Activated CD8-positive, alpha-beta T cell treated with anti-CD3 and anti-CD28 coated beads for 36 hours (primary cell): ENCODE measurements at places on chromosomes 12 and 14.

GRCh38 chr14:93906341-93907329 is 20.5 kb upstream of the FAM181A start:
- H3K36me3 ChIP-seq = no peaks in the 10 kb centered on the region
- DNase-seq = peak; percentile 82
- no peaks in the 10 kb centered on the region for H3K4me1 ChIP-seq
- H3K27ac ChIP-seq = no peak overlapping the region
- no peaks in the 10 kb centered on the region for H3K27me3 ChIP-seq

DNA sequence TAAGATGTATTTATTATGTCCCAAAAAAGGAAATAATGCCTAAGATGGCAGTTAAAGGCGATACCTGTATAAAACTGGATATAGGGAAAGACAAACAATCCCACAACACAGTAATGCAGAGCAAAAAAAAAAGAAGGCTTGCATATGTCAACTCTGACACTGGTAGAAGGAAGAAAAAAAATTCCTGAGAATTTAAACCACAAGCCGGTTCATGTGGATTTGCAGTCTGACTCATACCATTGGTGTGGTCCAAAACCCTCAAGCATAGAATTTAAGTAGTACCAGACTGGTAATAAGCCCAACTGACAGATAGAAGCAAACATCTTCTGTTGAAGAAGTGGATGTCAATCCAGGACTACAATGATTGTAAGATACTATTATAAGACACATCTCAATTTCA is 7.2 kb downstream of the DNAI7 start:
- H3K4me3 ChIP-seq = no peak overlapping the region
- peaks cover 19% of the 10 kb centered on the region for H3K4me1 ChIP-seq
- no peak overlapping the region for H3K27ac ChIP-seq
- no peaks in the 10 kb centered on the region for H3K36me3 ChIP-seq
- no peaks in the 10 kb centered on the region for H3K27me3 ChIP-seq

GRCh38 chr14:101173698-101174521 is 270.4 kb upstream of the RTL1 start:
- no peaks in the 10 kb centered on the region for H3K4me1 ChIP-seq
- H3K36me3 ChIP-seq = no peaks in the 10 kb centered on the region
- DNase-seq = no peak
- peaks cover 13% of the 10 kb centered on the region for H3K27me3 ChIP-seq

DNA sequence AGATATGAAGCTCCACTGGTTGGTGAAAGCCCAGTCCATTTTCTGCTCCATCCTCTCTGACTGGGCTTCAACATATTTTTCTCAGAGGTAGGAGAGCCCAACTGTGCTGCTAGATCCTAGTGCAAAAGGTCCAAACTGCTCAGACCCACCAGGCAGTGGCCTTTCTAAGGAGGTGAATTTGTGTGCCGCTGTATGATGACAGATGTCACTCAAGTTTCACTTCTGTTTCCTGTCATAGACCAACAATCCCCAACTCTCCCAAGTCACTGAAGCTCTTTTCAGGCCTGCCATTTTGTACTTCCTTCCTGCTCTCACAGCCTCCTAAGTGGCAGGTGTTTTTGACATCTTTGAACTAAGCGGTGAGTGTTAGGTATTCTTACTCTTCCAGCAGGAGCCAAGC is 16.4 kb upstream of the RNASE4 start:
- DNase-seq = peak; percentile 41
- peaks cover 20% of the 10 kb centered on the region for H3K4me1 ChIP-seq
- peak overlapping the region; percentile 89 for H3K27ac ChIP-seq
- peak overlapping the region; percentile 20 for H3K4me3 ChIP-seq
- peaks cover 5% of the 10 kb centered on the region for H3K27me3 ChIP-seq
- no peaks in the 10 kb centered on the region for H3K36me3 ChIP-seq

DNA sequence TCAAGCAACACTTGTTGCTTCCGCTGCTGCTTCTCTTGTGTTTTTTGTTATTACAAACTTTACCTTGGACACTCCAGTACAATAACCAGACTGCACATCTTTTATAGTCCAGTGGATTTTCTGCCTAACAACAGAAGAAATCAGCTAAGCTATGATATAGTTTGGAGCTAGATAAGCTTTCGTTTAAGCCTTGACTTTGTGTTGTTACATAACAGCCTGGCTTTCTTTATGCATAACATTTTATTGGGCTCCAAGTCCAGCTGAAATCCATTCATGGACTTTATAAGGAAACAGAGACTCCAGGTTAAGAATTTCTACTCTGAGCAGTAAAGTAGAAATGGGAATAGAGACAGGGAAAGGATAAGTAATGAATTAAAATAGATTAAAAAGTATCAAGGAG is 3.5 kb upstream of the DCN start:
- no peaks in the 10 kb centered on the region for H3K4me1 ChIP-seq
- no peak overlapping the region for H3K4me3 ChIP-seq
- no peaks in the 10 kb centered on the region for H3K36me3 ChIP-seq
- H3K27me3 ChIP-seq = peaks cover 1% of the 10 kb centered on the region
- DNase-seq = no peak

DNA sequence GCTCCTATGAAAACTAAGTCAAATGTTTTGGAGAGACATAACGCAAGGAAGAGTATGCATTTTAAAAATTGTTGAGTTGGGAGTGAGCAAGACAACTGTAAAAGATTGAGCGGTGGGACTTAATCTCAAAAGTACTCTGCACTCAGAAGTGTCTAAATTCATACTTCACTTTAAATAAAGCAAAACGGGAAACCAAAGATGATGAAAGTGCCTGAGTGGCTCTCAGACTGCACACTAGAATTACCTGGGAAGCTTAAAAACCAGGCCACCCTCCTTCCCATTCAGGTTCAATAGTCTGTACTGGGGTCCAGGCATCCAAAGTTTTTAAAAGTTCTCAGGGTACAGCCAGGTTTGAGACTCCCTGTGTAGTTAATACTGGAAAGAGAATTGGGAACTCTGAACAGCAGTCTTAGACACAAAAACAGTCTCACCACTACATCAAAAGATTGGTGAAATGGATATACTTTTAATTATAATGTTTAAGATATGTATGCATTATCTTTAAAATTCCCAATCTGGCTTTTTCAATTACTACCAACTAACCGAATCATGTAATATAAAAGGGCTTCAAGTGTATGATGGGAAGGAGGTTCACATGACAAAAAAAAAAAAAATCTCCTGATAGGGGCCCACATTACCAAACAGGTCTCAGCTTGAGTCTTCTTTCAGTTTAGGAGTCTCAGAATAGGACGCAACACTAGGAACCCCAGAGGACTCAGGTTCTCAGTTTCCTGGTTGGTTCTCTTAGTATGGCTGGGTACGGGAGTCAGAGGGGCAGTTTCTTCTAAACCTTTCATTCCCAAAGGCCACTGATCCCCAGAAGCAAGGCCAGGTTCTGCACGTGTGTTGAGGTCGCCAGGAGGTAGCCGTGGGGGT is 1.0 kb downstream of the HOMEZ start:
- H3K36me3 ChIP-seq = peaks cover 11% of the 10 kb centered on the region
- H3K4me3 ChIP-seq = peak overlapping the region; percentile 95
- peaks cover 27% of the 10 kb centered on the region for H3K4me1 ChIP-seq
- peak overlapping the region; percentile 93 for H3K27ac ChIP-seq

DNA sequence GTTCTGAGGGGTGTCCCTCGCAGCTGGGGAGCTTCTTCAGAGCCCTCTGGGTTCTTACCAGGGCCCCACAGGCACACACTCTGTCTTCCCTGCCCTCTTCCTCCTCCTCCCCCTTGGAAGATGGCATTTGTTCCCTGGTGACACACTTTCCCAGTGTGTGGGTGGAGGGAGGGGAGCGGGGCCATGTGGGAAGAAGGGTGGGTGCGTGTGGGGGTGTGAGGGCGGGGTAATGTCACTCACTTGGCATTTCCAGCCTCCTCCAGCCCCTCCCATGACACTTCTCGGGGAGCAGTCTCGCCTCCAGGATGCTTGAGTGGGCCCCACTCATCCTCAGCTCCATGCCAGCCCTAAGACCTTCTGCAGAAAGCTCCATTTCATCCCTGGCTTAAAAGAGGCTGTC is 61.3 kb downstream of the ADCK1 start:
- no peak overlapping the region for H3K4me3 ChIP-seq
- H3K27ac ChIP-seq = no peak overlapping the region
- no peaks in the 10 kb centered on the region for H3K27me3 ChIP-seq
- H3K36me3 ChIP-seq = peaks cover 8% of the 10 kb centered on the region

DNA sequence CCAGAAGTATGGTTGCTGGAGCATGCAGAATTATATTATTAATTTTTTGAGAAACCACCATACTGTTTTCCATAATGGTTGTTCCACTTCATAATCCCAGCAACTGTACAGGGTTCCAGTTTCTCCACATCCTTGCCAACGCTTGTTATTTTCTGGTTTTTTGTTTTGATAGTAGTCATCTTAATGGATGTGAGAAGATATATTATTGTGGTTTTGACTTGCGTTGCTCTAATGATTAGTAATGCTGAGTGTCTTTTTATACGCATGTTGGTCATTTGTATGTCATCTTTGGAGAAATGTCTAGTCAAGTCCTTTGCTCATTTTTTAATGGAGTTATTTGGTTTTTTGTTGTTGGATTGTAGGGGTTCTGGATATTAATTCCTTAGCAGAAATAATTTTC is 58.1 kb downstream of the DAAM1 start:
- no peaks in the 10 kb centered on the region for H3K36me3 ChIP-seq
- H3K4me3 ChIP-seq = no peak overlapping the region
- H3K27me3 ChIP-seq = no peaks in the 10 kb centered on the region
- no peak overlapping the region for H3K27ac ChIP-seq

GRCh38 chr14:103680491-103681231 is 34.6 kb downstream of the XRCC3 start:
- no peak overlapping the region for H3K4me3 ChIP-seq
- H3K36me3 ChIP-seq = peaks cover 42% of the 10 kb centered on the region
- H3K27me3 ChIP-seq = no peaks in the 10 kb centered on the region
- DNase-seq = no peak
- H3K27ac ChIP-seq = no peak overlapping the region
- peaks cover 8% of the 10 kb centered on the region for H3K4me1 ChIP-seq
